ENCODE measurements at places on chromosomes 3 and 15.
A peak's percentile ranks its signal among the peaks of the same experiment; 100 is the strongest.

GRCh38 chr3:9205345-9206143 is 43.9 kb downstream of the SRGAP3 start:
- no peak for DNase-seq

GRCh38 chr15:98745179-98745578 is 96.8 kb downstream of the IGF1R start:
- DNase-seq, result no peak

DNA sequence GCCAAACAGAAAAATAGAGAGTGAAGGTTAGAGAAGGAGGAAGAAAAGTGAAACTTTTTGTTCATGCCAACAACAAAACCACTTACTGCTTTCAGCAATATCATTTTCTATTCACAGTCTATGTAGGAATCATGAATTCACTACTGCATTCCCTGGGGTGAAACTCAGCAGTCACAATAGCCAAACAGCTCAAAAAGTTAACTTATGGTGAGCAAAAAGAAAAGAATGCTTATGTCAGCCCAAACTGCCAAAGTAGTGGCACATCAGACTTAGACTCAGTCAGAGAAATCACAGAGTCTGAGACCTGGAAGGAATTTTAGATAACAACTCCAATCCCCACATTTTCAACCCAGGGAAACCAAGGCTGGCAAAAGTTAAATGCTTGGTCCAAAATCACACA is 238.7 kb upstream of the TMCO5A start:
- DNase-seq, result no peak

DNA sequence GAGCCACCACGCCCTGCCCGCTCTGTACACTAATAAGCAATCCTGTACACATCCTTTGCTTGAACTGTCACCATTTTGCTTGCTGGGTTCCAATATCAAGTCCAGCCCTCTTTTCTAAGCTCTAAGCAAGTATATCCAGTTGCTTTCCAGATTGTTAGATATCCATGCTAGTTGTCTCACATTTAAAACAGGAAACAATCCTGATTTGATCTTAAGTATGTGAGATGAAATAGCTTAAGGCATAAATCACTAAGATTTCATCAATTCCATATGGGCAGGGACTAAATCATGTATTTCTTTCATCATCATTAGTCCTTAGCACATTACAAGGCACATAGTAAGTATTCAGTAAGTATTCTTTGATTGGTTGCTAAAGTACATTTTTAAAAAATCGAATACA is 16.2 kb downstream of the ATP11B start:
- DNase-seq, result no peak

- no peak for DNase-seq
Measured at GRCh38 chr3:106542101-106542769, 673.4 kb upstream of the CBLB start.

- no peak for DNase-seq
Measured at GRCh38 chr3:10319251-10319650, 1.7 kb downstream of the SEC13 start.

GRCh38 chr15:47614360-47615011 is 102.8 kb upstream of the SEMA6D start:
- DNase-seq, result no peak

- no peak for DNase-seq
Measured at GRCh38 chr3:4738737-4739274, 240.4 kb upstream of the BHLHE40 start.

- no peak for DNase-seq
Measured at GRCh38 chr3:62615258-62615849, 242.0 kb upstream of the FEZF2 start.

DNA sequence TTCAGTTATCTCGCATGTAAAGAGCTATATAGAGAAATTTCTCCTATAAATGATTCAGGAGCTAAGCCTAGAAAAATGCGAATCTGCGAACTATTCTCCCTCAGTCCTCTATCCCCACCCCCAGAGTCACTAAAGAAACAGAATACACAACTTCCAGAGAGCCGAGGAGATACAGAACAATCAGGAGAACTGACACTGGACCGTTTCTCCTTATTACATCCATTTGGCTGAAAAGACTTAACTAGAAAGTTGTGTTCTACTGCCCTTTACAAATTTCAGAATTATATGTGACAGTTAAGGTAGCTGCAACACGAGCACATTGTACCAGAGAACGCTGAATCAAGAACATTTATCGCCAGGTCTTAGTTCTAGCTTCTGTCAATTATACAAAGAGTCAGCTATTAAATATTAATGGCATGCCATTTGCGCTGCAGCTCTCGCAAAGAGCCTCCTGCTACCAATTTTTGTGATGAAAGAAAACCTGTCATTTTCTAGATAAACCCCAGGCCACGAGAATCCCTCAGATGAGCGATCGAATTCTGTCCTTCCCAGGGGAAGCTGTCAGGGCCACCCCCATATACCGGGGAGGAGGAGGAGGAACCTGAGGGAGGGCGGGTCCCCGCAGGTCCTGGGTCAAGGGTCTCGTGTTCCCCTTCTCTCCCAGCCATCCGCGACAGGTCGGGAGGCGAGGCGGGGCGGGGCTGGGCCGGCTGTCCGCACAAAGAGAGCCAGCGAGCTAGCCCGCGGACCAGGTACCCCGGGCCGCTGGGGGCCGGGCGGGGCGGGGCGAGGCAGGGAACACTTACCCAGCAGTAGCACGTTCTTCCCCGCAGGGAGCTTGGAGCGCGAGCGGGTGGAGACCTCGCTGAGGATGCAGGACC is 878 bp downstream of the DYNC1LI1 start:
- DNase-seq, result no peak

GRCh38 chr3:128480278-128480677 is 12.7 kb downstream of the GATA2 start:
- DNase-seq, result no peak

- DNase-seq, result no peak
Measured at GRCh38 chr3:160911411-160911810, 155.4 kb downstream of the PPM1L start.

DNA sequence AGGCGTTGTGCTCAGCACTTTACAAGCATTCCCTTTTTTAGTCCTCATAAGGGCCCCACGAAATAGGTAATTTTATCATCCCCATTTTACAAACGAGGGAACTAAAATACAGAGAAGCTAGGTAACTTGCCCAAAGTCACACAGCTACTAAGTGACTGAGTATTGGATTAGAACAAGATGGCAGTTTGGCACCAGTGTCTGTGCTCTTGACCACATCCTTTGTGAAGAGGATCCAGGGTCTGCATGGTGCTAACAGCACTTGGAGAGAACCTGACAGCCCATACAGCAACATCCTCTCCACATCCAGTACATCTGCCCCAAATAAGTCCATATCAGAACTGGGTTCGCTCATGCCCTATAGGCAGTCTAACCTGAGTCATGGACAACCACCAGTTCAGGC is 21.8 kb upstream of the DAPK2 start:
- no peak for DNase-seq

GRCh38 chr15:58758141-58758540 is 8.6 kb upstream of the ADAM10 start:
- DNase-seq, result no peak

- DNase-seq, result no peak
Measured at GRCh38 chr3:58246148-58247047, 8.8 kb downstream of the ABHD6 start.

- DNase-seq, result no peak
Measured at GRCh38 chr3:29545615-29546014, 264.7 kb downstream of the RBMS3 start.

DNA sequence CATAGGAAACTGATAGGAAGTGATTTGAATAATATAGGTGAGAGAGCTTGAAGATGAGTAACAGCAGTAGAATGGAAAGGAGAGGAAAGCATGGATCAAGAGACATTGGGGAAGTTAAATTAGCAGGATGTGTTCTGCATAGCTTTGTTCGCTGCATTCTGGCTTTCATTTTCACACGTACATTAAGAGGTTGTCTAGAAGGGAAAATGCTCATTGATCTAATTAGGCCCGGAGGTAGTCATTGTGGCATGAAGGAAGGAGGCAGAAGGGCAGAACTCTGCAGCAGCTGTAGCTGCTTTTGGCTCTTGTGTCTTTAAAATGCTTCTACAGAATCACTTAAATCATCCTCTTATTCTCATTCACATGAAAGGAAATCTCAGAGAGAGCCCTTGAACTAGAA is 40.3 kb downstream of the KCNAB1 start:
- DNase-seq, result no peak

- no peak for DNase-seq
Measured at GRCh38 chr3:188421836-188422540, 268.0 kb downstream of the LPP start.

GRCh38 chr3:42090973-42091731 is at the start of gene TRAK1:
TRAK1 (plus strand) TSS chr3:42091357; CDS start chr3:42091470, 113 bp downstream.
- DNase-seq, result peak; percentile 90

GRCh38 chr3:189630767-189631372 is 319 bp upstream of the TP63 start:
- no peak for DNase-seq

DNA sequence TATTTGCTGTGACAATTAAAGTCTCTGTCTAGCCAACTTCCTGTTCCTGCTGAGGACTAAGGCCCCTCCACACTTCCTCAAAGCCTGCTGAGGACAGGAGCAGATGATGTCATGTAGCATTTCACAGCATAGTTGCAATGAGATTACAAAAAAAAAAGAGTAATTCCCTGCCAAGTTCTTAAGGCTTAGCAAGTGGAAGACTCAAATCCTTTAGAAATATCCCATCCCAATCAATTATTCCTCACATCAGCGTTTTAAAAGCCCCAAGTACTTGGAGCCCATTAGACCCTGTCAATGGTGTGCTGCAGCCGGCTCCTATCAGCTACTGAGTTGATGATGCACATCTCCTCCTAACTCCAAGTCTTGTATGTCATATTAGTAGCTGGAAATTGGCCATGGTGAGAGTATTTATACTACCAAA is 51.7 kb downstream of the TRANK1 start:
- DNase-seq, result peak; percentile 33

DNA sequence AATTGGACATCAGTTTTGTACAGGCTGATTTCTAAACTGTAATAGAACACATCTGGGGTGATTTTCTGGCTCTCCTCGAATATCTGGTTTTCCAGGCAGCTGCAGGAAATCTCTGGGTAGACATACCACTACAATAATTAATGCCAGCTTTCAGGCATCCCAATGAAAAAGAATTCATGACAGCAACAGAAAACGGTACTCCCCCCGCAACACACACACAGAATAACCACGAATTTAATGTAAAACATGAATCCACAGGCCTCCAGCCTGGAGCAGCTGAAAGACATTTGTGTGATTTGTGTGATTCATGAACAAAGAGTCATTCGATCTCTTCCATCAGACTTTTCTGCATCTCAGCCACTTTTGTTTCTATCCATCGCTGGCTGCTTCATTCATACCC is 262.2 kb downstream of the MAGI1 start:
- DNase-seq, result no peak

GRCh38 chr3:69194431-69195165 is 72.2 kb upstream of the LMOD3 start:
- DNase-seq, result no peak

- DNase-seq, result no peak
Measured at GRCh38 chr3:50612970-50613846, 1.6 kb upstream of the CISH start.

DNA sequence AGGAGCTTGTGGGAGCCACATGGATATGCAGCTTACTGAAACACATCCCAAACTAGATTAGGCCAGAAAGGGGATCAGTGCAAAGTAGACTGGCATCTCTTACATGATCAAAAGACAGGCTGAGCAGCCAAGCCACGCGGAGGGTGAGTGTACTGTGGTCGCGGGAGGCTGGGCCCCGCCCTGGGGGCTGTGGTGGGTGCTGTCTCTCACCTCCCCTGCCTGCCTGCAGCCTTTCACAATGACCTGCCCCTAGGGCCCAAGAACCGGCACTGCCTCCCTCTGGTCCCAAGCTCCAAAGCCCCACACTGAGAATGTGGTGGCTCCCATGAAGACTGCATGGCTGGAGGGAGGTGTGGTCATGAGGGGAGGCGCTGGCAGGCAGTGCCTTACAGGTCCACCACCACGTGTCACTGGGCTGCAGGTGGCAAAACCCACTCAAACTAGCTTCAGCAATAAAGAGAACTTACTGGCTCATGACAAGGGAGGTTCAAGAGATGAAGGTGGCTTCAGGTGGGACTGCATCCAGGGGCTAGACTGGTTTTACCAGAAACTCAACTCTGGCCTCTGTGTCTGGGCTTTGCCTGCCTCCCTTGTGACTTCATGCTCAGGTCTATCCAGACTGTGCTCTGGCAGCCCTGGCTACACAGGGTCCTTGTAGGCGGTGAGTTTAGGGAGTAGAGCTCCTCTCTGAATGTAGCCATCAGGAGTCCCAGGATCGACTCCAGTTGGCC is 27.4 kb upstream of the PLXND1 start:
- no peak for DNase-seq

DNA sequence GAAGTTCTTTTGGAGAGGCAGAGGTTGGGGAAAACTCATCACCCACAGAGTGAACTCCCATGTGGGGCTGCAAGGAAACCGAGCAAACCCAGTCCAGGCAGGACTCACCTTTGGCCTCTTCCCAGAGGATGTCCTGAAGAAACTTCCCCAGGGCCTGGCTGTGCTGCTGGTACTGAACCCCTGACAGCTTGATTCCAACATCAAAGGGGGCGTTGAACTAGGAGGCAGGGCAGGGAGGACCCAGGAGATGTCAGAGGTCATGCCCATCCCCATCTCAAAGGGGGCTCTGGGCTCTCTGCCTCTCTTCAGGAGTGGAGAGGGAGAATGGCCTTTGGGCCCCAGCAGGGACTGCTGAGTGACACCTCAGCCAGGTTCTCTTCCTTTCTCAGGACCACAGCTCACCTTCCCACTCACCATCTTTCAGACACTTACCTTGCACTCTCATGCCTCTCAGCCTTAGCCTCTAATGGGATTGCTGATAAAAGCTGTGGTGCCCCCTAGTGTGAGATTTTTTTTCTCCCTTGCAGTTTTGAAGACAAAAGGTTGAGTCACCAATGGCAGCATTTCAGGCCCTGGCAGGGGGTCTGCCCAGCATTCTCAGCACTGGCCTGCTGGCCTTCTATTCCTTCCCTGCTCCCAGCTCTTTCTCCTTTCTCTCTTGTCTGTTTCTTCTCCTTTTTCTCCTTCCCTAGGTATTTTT is 6.0 kb downstream of the GHRL start:
- no peak for DNase-seq

- no peak for DNase-seq
Measured at GRCh38 chr15:33852570-33852969, 115.7 kb upstream of the CHRM5 start.

DNA sequence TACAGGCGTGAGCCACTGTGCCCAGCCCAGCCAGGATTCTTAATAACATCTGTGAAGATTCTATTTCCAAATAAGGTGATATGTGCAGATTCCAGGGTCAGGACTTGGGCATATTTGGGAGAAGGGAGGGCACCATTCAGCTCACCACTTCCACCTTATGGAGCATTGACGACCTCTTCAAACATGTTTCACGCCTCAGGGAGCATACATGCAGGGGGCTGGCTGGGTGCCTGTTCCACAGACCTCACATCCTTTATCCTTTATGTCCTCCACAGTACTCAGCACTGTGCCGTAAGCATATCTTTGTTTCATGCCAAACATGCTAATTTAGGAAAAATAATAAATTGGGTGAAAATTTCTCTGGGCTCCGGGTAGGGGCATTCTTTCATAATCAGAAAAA is 229.0 kb downstream of the THSD4 start:
- no peak for DNase-seq

DNA sequence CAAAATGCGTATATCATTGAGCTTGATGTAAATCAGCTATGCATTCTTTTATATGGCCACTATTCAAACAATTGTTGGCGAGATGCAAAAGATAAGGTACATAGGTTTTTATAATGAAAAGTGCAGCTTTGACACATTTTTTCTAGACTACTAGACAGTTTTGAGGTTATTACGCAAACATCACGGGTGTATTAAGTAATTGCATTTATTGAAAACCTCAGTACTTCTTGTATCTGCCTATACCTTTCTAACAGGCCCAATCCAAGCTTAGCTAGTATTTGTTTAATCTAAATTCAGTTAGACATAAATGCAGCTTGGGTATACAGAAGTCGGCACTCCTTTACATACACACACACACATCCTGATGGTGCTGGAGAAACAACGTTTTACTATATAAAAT is 2.7 kb downstream of the SPESP1 start:
- no peak for DNase-seq
